Coronary artery (tissue), 2 donors: ENCODE measurements at places on chromosomes 13 and 19.

- DNase-seq, result no peak
Measured at GRCh38 chr19:44113784-44114390, 688 bp downstream of the ZNF225 start.

DNA sequence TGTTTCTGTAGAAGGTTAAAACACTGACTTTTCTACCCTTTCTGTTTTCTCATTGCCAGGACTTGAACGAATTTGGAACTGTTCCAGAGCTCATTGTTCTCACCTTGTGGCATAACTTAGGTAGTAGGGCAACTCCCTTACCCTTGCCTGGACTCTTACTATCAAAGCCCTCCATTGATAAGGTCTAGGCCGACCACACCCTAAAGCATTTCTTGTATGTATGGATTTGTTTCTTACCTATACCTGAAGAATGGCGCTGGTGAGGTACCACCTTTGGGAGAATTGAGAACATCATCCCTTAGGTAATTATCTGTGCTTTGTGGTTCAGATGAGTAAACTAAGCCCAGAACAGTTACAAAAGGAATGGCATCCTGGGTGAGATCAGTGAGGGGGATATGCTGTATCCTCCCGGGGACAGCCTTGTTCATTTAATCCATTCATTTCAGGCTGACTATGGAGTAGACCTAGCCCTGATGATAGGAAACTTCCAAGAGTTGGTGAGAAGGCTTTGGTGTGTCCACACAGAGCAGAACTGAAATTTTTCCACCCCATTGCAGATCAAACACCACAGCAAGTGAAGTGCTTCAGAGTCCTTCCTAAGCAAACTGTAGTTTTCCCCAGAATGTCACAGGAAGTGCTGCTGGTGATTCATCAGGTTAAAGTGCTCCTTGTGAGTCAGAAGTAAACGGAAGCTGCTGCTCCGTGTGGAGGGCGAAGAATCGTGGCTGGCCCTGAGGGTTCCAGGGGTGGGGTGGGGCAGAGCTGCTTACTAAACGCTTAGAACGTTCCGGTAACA, 113.0 kb downstream of the TEX26 start:
- DNase-seq, result peak; percentile 43

DNA sequence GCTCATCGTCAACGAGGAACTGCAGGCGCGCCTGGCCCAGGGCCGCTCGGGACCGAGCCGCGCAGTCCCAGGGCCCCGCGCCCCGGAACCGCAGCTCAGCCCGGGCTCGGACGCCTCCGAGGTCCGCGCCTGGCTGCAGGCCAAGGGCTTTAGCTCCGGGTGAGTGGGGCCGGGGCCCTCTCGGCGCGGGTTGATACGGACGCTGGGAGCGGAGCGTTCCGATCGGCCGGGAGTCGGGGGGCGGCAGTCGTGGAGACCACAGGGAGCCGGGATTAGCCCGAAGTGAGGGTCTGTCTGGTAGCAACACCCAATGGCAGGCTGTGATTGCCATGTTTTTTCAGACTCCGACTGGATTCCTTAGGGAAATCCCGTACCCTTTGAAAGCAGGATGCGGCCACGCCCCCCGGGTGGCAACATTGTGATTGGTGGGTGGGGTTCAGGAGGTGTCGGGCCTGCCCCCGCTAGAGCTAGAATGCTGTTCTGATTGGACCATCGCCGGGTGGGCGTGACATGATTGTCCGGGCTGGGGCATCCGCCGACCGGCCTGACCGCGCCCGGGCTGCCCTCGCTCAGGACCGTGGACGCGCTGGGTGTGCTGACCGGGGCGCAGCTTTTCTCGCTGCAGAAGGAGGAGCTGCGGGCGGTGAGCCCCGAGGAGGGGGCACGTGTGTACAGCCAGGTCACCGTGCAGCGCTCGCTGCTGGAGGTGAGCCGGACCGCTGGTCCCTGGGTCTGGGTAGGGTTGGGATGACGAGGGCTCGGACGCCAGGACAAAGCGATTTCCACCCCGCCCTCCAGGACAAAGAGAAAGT, 11.3 kb downstream of the EPS8L1 start:
- peak; percentile 85 for DNase-seq

- DNase-seq, result no peak
Measured at GRCh38 chr13:43139211-43139610, 115.8 kb downstream of the DNAJC15 start.

DNA sequence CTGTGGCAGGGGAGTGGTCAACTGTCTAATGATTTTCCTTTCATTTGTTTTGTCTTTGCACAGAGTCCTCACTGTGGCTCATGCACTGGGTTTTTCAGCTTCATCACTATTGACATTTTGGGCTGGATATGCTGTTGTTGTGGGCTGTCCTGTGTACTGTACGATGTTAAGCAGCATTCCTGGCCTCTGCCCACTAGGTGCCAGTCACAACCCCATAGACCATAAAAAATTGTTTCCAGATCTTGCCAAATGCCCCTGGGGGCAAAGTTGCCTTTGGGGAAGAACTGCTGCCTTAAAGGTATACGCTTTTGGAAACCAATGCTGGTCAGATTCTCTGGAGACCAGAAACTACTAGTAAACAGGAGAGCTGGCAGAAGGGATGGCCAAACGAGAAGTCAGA, 310.4 kb downstream of the SPRY2 start:
- no peak for DNase-seq

- DNase-seq, result no peak
Measured at GRCh38 chr13:46165485-46166223, 16.3 kb downstream of the LCP1 start.

DNA sequence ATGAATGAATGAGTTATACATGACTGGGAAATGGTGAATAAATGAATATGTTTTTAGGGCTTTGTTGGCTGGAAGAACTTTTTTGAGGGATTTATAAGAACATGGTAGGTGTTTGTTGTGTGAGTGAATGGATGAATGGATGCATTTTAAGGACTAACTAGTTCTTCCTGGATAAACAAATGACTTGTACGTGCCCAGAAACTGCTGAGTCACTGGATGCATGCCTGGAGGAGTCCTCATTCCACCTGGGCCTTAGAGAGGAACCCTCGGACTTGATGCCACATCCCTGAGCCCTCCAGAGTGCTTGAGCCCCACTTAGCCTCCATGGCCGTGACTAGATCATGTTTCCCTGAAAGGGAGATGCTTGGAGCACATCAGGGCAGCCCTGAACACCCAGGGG, 153.4 kb downstream of the DPF1 start:
- DNase-seq, result no peak

DNA sequence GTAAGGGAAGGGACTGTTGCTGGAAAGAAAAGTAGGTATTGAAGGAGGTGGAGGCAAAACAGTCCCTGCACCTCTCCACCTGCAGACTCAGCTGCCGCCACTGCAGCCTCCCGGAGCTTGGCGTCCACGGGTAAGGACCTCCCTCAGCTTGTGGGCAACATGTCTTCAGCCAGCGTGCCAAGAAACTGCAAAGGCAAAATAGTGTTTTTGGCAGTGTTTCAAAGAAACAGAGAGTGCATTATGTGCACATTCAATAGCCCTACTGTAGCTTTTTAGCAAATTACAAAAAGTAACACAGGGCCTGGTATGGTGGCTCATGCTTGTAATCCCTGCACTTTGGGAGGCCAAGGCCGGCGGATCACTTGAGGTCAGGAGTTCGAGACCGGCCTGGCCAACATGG, 57.4 kb downstream of the ATP11A start:
- no peak for DNase-seq

DNA sequence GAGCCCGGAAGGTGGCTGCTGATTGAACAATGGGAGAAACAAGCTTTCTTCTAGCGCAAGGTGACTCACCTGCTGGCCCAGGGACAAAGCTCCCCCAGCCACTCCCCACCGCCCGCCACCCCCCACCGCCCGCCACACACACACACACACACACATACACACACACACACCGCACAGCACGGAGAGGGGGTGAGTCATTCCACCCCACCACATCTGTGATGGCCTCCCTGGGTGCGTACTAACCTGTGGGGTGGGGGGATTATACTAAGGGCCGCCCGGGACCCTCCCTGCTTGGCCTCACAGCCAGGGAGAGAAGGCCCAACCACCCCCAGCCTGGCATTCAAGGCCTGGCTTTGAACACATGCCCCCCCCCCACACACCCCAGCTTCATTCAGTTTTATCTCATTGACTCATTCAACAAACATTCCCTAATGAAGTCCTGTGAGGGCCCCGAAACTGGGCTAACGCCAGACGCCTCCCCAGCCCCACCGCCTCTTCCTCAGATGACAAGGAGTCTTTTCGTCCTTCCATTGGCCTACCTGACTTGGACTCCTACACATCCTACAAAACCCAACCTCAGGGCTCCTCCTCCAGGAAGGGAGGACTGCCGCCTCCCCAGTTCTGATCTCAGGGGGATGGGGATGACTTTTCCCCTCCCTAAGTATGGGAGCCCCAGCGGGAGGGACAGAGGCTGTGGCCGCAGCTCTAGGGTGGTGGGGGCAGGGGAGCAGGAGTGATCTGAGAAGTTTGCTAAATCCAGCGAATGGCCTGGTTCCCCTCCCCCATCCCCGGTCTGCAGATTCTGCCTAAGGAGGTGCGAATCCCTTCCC, 5.8 kb upstream of the ONECUT3 start:
- no peak for DNase-seq

DNA sequence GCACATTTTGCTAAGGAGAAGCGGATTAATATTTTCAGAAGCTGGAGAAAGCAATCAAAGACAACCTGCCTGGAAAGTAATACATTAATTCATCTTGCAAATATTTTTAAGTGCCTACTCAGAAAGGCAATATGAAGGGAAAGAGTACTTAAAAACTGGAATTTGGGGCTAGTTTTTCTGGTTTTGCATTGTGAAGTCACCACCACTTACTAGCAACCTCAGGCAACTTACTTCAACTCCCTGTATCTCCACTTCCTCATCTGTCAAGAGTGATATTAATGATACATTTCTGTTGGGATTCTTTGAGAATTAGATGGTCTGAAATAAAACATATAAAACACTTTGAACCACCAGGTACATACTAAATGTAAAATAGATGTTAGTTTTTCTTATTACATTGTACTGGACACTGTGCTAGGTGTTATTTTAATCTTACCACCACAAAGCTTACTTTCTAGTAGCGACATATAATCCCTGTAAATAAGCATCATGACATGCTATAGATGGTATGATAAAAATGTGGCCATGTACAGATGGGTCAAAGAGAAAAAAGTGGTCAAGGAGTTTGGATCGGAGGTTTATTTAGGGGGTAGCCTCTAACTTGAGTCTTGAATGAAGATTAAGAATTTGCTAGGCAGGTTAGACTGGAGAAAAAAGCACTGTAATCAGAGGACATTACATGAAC, 101.2 kb downstream of the SPRY2 start:
- no peak for DNase-seq
